ENCODE measurements at places on chromosomes 6 and 20.

GRCh38 chr20:43923322-43923721 lies 8.7 kb downstream of the TOX2 start:
- no peak for DNase-seq

- peak; percentile 46 for DNase-seq
Measured at GRCh38 chr20:50256577-50256976, 65.9 kb downstream of the CEBPB start.

- no peak for DNase-seq
Measured at GRCh38 chr6:134317471-134318131, at the start of gene SGK1. SGK1 (minus strand) TSS chr6:134318112; CDS start chr6:134317460, 652 bp downstream.

DNA sequence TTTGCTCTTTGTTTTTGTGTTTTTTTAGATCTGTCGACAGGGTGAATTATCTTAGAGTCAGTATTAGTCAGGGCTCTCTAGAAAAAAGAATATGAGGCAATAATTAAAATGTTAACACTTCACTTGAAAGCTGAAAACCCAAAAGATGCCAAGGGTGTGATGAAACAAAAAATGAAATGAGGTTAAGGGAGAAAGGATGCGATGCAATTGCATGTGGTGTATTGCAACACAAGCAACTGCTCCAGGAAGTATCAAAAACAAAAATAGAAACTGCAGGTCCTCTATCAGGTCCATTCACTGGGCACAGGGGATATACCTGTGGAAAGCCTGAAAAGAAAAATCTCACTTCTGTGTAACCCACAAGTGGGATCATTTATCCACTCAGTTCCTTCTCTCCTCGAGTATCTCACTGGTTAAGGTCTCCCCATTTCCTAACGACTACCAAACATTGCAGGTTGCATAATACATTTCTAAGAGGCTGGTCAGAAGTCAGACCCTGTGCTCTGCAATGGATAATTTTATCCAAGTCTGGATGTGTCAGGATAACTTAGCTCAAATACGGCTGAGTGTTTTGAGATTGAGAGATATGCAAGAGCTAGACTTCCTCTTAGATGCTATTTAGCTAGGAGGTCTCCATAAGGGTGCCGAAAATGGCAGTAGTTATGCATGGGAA lies 257.7 kb upstream of the GJE1 start:
- peak; percentile 86 for DNase-seq

DNA sequence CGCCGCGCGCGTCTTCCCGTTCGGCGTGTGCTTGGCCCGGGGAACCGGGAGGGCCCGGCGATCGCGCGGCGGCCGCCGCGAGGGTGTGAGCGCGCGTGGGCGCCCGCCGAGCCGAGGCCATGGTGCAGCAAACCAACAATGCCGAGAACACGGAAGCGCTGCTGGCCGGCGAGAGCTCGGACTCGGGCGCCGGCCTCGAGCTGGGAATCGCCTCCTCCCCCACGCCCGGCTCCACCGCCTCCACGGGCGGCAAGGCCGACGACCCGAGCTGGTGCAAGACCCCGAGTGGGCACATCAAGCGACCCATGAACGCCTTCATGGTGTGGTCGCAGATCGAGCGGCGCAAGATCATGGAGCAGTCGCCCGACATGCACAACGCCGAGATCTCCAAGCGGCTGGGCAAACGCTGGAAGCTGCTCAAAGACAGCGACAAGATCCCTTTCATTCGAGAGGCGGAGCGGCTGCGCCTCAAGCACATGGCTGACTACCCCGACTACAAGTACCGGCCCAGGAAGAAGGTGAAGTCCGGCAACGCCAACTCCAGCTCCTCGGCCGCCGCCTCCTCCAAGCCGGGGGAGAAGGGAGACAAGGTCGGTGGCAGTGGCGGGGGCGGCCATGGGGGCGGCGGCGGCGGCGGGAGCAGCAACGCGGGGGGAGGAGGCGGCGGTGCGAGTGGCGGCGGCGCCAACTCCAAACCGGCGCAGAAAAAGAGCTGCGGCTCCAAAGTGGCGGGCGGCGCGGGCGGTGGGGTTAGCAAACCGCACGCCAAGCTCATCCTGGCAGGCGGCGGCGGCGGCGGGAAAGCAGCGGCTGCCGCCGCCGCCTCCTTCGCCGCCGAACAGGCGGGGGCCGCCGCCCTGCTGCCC lies 1.1 kb downstream of the SOX4 start:
- DNase-seq: peak; percentile 82

DNA sequence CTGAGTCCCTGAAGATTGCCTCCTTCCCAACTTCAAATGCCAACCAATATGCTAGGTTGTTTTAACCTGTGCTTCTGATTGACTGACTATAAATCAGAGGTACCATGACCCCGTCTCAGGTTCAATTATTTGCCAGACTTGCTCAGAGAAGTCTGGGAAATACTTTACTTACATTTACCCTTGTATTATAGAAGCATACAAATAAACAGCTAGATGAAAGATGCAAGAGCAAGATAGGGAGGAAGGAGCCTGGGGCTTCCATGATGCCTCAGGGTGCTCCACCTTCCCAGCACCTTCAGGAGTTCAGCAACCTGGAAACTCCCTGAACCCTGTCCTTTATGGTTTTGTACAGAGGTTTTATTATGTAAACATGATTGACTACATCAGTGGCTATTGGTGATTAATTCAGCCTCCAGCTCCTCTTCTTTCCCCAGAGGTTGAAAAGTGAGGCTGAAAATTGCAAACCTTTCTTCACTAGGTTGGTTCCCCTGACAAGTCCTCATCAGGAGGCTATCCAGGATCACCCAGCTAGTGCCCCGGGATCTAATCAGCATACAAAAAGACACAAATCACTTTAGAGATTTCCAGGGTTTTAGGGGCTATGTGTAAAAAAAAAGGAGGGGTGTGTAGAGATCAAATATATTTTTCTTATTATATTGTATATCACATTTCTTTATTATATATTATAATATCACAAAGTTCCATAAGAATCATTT lies 547.7 kb downstream of the EPM2A start:
- DNase-seq: no peak

- no peak for DNase-seq
Measured at GRCh38 chr20:61518424-61518951, 266.4 kb downstream of the CDH4 start.

GRCh38 chr6:56279331-56280080 lies 32.1 kb upstream of the COL21A1 start:
- DNase-seq: no peak

DNA sequence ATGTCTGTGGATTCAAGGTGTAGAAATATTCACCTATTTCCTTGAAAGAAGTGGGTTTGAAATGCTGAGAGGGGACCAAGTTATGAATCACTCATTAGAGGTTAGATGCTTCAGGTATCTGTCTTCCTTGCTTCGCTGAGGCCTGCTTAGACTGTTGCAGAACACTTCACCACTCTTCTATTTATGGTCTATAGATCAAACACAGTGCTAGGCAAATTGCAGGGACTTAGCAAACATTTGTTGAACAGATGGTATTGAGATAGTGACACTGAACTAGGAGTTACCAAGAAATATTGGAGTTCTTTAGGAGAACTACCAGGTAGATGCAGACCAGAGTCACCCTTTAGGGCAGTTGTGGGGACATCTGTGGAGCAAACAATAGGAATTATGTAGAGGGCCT lies 123.8 kb downstream of the RFPL4B start:
- no peak for DNase-seq

DNA sequence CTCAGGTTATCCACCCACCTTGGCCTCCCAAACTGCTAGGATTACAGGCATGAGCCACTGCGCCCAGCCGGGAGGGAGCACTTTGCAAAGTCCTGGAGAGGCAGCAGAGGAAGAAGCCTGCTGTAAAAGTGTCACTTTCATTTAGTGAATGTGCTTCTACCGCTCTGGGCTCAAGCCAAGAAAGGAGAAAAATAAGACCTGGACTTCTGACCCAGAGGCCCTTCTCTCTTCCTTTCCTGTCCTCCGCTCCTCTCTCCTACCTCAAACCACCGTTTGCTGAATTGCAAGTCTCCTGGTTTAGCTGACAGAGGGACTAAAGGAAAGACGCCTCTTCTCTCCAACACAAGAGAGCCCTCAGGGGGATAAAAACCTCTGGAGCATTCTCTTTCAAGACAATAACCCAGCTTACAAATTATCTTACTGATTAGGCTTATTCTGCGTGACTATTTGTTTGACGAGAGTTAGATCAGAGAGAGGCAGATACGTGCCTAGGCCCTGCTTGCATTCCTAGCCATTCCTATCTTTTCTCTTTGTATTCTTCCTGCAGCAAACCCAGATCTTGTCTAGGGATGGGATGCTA lies 84.2 kb upstream of the SLC22A23 start:
- no peak for DNase-seq

- DNase-seq: no peak
Measured at GRCh38 chr6:152458648-152459644, 178.2 kb downstream of the SYNE1 start.

- no peak for DNase-seq
Measured at GRCh38 chr6:148762231-148762630, 15.4 kb downstream of the UST start.

- DNase-seq: no peak
Measured at GRCh38 chr6:154080461-154081189, 41.6 kb downstream of the OPRM1 start.

- no peak for DNase-seq
Measured at GRCh38 chr6:56347526-56347925, 100.1 kb upstream of the COL21A1 start.

DNA sequence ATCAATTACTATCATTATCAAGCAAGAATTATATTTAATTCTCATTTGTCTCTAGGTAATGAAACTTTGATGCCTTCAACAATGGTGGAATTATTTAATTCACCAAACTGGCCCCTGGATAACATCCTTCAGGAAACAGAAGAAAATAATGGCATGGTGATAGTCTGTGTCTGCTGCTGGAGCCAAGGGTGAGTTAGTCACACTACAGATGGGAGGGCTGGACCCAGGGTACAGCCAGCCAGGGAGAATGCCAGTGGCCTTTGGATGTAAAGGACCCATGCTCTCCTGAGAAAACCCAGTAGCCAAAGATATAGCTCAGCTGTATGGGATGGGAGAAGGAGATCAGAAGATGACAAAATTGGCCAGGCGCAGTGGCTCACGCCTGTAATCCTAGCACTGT lies 60.0 kb upstream of the CNKSR3 start:
- DNase-seq: no peak

- DNase-seq: no peak
Measured at GRCh38 chr20:25078662-25079061, 3.3 kb downstream of the VSX1 start.

- no peak for DNase-seq
Measured at GRCh38 chr6:41675992-41676391, 37.7 kb downstream of the MDFI start.

GRCh38 chr20:652615-653109 lies 338 bp downstream of the SRXN1 start:
- peak; percentile 53 for DNase-seq

DNA sequence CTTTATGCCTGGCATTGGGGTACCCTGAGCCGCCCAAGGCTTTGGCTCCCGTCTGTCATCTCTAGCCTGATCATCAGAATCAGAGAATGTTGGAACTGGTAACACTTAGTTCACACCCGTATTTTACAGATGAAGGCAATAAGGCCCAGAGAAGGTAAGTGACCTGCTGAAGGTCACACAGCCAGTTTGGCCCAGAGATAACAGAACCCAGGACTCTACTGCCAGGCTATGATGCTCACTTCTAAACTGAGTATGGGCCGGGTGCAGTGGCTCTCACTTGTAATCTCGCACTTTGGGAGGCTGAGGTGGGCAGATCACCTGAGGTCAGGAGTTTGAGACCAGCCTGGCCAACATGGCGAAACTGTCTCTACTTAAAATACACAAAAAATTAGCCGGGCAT lies 1.8 kb upstream of the TGM6 start:
- DNase-seq: no peak

DNA sequence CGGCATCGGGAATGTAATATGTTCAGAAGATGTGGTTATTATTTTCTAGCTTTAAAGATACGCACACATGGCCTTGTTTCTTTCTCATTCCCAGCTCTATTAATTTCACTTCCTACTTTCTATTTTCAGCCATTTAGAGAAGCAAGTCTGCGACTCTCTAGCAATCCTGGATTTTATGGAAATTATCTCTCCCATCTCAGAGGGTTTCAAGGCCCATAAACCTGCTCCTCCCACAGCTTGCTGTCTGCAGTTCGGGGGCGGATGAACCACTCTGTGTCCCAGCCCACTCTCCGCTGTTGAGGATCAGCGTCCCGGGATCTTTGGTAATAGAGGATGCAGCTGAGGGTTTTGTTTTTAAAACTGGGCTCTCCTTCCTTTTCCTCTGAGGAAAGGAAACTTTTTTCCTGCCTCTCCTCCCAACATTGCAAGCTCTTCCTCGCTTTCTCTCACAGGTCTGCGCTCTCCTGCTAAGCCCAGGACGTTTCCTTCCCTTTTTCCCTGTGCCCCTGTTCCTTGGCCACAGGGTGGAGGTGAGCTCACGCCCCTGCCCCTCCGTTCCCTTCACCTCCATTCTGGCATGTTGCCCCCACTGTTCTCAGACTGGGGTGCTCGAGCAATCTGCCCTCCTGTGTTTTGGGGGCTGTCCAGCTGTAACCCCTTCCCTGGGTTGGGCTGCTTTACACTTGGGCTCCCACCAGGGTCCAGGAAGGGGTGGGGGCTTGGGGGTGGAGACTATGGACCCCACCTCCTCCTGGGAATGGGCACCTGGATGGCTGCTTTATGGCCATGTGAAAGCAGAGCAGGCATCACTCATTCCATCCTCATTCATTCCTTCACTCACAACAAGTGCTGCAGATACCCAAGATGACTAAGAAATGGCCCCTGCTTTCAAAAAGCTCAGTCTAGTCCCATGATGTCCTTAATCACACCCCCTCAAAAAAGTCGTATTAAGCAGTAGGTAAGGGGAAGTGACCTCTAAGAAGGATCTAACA lies 54.9 kb downstream of the ZBTB9 start:
- peak; percentile 73 for DNase-seq

GRCh38 chr6:73695619-73696421 lies at the start of gene CD109:
CD109 (plus strand) TSS chr6:73696203; CDS start chr6:73696216, 13 bp downstream.
- DNase-seq: no peak

- no peak for DNase-seq
Measured at GRCh38 chr6:163946437-163946836, 531.9 kb downstream of the QKI start.

DNA sequence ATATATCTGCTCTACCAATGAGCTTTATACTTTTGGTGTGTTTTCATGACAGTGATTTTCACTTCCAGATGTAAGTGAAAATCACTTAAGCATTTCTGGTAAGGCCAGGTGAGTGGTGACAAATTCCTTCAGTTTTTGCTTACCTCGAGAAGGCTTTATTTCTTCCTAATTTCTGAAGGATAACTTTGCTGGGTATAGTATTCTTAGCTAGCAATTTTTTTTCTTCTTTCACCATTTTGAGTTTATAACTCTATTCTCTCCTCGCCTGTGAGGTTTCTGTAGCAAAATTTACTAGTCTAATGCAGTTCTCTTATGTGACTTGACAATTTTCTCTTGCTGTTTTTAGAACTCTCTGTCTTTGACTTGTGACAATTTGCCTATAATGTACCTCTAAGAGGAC lies 7.1 kb downstream of the FHL5 start:
- no peak for DNase-seq

All from NB4 (cell line).